Stimulated activated CD4-positive, alpha-beta T cell treated with anti-CD3 and anti-CD28 coated beads, Interleukin-1b, Interleukin-23, amount 100 ng/mL, for 4 hours (primary cell): ENCODE measurements at places on chromosomes 4 and X.

GRCh38 chr4:31375936-31376335 is 655.8 kb downstream of the PCDH7 start:
- DNase-seq: no peak

DNA sequence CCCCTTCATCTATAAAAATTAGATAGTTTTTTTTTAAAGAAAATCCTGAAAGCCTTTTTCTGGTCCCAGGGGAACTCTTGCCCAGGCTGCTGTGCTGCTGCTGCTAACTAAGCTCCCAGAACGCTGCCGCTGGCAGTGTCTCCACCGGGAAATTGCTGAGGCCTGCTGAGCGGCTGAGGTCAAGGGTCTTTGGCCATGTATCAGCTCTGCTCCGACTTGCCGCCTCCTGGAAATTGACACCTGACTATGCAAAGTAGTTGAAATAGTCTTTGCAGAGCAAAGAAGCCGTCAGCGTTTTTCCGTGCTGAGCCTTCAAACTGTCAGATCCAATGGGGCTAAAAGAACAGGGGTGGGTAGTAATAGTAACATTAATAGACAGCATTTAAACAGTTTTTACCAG is 839 bp downstream of the QDPR start:
- DNase-seq: no peak

GRCh38 chr4:133550436-133550835 is 401.3 kb downstream of the PCDH10 start:
- DNase-seq: no peak

DNA sequence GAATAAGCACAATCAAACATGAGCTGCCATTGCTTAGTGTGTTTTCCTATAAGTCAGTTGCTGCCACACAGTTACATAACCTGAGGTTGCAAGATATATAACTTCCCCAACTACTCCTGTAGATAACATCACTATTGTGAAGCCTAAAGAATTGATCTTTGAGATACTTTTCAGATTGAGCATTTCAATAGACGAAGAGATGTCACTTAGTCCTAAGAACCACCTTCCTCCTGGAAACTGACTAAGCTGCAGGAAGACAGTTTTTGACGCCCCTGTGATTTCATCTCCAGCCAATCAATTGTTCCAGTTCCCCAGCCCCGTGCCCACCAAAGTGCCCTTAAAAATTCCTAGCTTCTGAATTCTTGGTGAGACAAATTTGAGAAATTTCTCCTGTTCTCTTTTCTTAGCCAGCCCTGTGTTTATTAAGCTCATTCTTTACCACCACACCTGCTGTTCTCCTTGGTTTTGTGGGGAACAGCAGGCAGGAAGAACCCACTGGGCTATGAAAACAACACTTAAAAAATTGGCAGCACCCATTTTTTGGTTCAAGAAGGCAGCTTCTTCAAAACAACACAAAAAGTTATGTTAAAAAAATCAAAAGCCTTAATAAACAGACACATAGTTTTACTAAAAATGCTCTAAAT is 317.1 kb upstream of the PABPC4L start:
- no peak for DNase-seq

DNA sequence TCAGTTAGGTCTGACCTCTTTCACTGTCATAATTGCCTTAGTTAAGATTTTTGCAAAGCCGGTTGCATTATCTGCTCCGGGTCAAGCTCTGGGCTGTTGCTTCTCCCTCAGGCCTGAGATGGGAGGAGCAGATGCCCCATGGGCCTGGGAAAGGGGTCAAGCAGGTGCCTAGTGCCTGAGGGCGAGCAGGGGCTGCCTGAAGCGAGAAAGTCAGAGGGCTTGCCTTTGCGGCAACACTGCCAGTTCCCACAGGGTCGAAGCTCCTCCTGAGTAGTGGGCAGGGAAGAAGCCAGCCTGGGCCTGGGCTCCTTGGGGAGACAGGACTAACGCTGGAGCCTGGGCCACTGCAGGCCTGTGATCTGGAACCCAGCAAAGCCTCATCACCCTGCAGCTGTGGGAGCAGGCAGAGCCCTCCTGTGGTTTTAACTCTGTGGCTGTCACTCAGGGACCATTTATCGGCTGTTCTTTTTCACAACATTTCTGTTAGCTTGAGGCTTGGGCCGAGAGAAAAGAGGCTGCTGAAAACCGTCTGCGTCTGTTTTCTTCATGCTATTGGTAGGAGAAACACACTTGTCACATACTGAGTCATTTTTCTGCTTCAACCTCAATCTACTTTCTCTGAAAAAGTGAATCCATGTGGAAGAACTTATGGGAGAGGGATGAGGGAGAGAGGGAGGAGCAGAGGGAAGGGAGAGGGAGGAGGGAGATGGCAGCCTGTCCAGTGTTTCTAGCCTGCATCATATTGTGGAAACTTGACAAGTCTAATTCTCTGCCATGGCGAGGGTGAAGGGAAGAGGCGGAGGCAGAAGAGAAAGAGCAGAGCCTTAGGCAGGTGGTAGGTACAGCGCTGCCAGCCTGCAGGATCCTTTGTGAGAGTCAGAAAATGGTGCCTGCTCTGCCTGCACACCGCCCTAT is 68.4 kb downstream of the RHOH start:
- DNase-seq: no peak

DNA sequence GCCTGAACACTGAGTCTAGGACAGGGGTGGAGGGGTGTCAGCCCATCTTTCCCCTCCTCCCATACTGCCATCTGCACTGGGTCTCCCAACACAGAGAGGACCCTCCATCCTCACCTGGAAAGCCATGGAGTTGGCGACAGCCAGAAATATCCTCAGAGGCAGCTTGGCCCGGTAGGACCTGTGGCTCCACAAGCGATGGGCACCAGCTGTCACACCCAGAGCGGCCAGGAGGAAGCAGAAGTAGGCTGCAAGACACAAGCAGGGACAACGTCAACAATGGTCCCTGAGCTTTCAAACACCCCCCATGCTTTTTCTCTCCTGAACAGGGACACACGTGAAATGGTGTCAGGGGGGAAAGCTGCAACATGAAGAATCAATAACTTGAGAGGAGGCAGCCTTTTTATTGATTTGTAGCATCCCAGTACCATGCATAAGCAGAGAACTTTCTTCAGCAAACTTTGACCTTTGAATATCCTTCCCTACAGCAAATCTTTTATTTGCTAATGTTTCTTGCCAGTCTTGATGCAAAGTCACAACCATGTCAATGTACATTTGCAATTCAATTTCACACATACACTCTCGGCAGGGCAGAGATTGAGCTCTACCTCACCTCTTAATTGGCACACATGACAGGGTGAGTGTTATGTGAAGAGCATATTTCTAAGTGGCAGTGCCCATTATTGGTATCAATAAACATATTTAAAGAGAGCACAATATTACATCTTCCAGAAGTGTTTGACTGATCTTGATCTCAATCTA is 93.2 kb downstream of the SCD5 start:
- DNase-seq: no peak
